ENCODE measurements at places on chromosomes 7 and 10.
A peak's percentile ranks its signal among the peaks of the same experiment; 100 is the strongest.

DNA sequence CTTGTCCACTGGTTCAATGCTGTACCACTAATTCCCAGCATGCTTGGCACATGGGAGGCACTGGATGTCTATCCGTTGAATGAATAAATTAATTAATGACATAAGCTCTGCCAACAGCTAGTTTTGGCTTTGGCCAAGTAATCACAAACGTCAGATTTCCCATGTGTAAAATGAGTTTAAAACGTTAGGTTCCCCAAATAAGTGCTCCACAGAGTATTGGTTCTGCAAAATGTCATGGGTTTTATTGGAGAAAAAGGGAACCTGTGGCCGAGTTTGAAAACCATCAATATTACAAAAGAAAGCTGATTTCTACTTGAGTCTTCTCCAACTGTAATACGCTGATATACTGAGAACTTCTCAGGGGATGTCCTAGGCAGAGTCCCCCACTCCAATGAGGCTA, 23.2 kb downstream of the ELMO1 start:
- no peak for DNase-seq

DNA sequence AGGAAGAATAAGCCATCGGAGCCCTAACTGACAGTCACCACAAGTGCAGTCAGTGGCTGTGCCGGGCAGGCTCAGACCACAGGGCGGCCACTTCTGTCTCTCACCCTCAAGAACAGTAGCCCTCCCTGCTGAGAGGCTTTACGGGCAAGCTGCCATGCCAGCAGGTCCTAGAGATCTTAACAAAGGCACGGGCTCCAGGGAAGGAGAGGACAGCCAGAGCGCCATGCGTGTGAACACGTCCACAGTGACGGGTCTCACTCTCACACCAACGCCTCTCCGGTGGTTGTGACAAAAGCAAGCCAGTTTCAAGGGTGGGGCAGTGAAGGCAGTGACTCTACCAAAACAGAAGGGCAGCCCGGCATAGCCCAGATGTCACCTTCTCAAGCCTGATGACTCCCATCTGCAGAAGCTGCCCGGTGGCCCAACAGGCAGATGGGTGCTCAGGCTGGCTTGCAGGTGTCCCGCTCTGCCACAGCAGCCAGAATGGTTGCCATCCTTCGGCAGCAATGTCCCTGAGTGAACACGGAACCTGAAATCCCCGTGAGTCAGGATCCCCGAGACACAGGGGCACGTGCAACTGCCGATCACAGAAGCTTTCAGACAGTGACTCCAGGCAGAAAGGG, 102.0 kb downstream of the FAM53B start:
- DNase-seq: no peak

DNA sequence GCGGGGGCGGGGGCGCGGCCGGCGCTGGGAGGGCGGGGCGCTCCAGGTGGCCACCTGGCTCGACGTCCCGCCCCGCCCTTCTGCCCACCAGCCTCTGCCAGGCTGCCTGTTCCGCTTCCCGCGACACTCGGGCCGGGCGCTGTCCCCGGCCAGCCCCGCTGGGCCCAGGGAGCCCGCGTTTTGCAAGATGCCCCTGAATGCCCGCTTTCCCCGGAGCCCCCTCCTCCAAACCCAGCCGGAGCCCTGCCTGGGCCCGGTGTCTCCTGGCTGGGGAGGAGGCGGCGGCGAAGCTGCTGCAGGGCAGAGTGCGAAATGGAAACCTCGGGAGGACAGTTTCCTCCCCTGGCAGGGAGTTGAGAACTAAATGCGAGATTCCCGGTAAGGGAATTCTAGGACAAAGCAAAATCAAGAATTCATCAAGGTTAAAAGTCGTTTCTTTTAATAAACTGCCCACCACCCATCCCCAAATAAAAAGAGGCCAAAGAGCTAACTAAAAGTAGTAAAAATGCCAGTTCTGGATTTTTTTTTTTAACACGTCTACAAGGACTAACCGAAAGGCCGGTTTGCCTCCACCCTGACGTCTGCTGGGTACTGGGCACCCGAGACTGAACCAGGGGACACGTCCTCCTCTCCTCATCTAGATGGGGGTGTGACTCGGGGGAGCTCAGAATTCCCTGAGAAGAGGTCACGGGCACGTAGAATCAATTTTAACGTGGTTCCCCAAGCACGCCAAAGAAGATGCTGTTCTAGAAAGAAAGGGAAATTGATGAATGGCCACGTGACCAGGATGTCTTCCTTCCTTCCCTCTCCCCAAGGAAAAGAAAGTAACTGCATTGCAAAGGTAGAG, 200.4 kb upstream of the NFE2L3 start:
- DNase-seq: no peak

GRCh38 chr7:21221130-21221529, 206.8 kb upstream of the SP4 start:
- DNase-seq: no peak

GRCh38 chr10:21364196-21365114, 161.0 kb downstream of the SKIDA1 start:
- DNase-seq: peak; percentile 39
